ENCODE measurements at places on chromosomes 2 and 18.

- H3K27me3 ChIP-seq = no peaks in the 10 kb centered on the region
- no peak overlapping the region for H3K4me3 ChIP-seq
Observed at GRCh38 chr2:37355735-37356134, 11.3 kb downstream of the QPCT start.

GRCh38 chr18:78082816-78083215 lies 833.2 kb downstream of the GALR1 start:
- no peaks in the 10 kb centered on the region for H3K27me3 ChIP-seq
- no peaks in the 10 kb centered on the region for H3K4me1 ChIP-seq
- H3K27ac ChIP-seq = no peak overlapping the region
- H3K4me3 ChIP-seq = no peak overlapping the region
- DNase-seq = no peak

DNA sequence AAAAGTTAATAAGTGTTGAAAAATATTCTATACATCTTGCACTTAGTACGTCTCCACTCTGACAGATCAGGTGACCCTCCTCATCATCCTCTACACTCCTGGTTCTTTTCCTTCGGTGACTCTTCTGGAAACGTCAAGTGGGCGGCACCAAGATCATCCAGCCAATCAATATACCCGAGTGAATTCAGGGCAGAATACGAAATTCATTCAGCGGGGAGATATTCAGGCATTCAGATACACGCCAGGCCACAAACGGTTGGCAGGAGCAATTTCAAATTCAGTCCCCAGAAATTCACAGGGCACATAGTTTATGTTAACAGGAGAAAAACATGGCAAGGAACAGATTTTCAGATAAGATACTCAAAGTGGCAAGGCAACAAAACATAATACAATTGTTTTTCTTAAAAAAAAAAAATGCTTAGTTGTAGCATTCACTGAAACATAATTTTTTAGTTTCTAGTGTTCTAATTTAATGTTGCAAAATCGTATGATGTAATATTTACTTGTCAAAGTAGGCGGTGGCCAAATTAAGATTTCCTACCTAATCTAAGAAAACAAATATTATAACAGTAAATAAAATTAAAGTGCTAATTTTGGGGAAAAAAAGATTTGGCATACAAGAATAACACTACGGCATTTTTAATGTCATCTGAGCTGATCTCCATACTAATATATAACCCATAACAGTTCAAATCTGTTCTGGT lies 4.2 kb downstream of the CLK1 start:
- DNase-seq = peak; percentile 20
- peaks cover 35% of the 10 kb centered on the region for H3K36me3 ChIP-seq
- H3K27ac ChIP-seq = peak overlapping the region; percentile 4
- H3K4me3 ChIP-seq = no peak overlapping the region
- no peaks in the 10 kb centered on the region for H3K27me3 ChIP-seq
- no peaks in the 10 kb centered on the region for H3K4me1 ChIP-seq

- no peaks in the 10 kb centered on the region for H3K4me1 ChIP-seq
- H3K27ac ChIP-seq = no peak overlapping the region
- no peak for DNase-seq
- H3K4me3 ChIP-seq = no peak overlapping the region
- H3K36me3 ChIP-seq = no peaks in the 10 kb centered on the region
Observed at GRCh38 chr2:231308631-231309428, 86.7 kb upstream of the B3GNT7 start.

- H3K4me1 ChIP-seq = peaks cover 20% of the 10 kb centered on the region
- peak overlapping the region; percentile 83 for H3K27ac ChIP-seq
- H3K36me3 ChIP-seq = no peaks in the 10 kb centered on the region
- H3K27me3 ChIP-seq = no peaks in the 10 kb centered on the region
- peak; percentile 91 for DNase-seq
Observed at GRCh38 chr2:65366595-65367125, 65.7 kb downstream of the SPRED2 start.

- peak; percentile 13 for DNase-seq
- H3K27ac ChIP-seq = no peak overlapping the region
- no peak overlapping the region for H3K4me3 ChIP-seq
Observed at GRCh38 chr2:198448789-198449188, 644.4 kb downstream of the PLCL1 start.

GRCh38 chr18:44683556-44683955 lies 2.9 kb downstream of the SETBP1 start:
- H3K36me3 ChIP-seq = no peaks in the 10 kb centered on the region
- no peaks in the 10 kb centered on the region for H3K27me3 ChIP-seq
- no peak overlapping the region for H3K27ac ChIP-seq
- DNase-seq = no peak
- H3K4me1 ChIP-seq = peaks cover 5% of the 10 kb centered on the region
- no peak overlapping the region for H3K4me3 ChIP-seq

- no peaks in the 10 kb centered on the region for H3K36me3 ChIP-seq
- no peak overlapping the region for H3K4me3 ChIP-seq
- H3K4me1 ChIP-seq = peaks cover 9% of the 10 kb centered on the region
- DNase-seq = no peak
- no peak overlapping the region for H3K27ac ChIP-seq
- H3K27me3 ChIP-seq = no peaks in the 10 kb centered on the region
Observed at GRCh38 chr2:9800975-9801726, 42.1 kb upstream of the TAF1B start.

DNA sequence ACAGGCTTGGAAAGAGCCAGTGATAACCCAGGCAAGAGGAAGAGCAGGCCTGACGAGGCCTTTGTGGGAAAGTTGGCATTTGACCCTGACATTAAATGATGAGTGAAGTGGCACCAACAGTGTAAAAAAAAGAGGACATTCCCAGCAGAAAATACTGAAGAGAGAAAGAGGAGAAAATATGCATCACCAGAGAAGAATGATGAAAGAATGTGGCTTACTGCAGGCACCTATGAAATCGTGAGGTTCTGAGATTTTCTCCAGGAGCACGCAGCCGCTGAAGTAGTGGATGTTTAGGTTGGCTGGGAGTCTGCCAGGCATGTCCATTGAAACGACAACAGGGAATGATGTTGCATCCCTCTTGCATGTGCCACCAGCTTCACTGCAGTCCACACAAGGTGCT lies 13.8 kb downstream of the EHD3 start:
- no peaks in the 10 kb centered on the region for H3K27me3 ChIP-seq
- H3K36me3 ChIP-seq = no peaks in the 10 kb centered on the region
- no peak for DNase-seq
- no peak overlapping the region for H3K27ac ChIP-seq
- no peak overlapping the region for H3K4me3 ChIP-seq

- H3K36me3 ChIP-seq = peaks cover 54% of the 10 kb centered on the region
- H3K4me1 ChIP-seq = no peaks in the 10 kb centered on the region
- DNase-seq = no peak
- no peak overlapping the region for H3K4me3 ChIP-seq
Observed at GRCh38 chr2:42787424-42787787, 5.0 kb downstream of the HAAO start.

DNA sequence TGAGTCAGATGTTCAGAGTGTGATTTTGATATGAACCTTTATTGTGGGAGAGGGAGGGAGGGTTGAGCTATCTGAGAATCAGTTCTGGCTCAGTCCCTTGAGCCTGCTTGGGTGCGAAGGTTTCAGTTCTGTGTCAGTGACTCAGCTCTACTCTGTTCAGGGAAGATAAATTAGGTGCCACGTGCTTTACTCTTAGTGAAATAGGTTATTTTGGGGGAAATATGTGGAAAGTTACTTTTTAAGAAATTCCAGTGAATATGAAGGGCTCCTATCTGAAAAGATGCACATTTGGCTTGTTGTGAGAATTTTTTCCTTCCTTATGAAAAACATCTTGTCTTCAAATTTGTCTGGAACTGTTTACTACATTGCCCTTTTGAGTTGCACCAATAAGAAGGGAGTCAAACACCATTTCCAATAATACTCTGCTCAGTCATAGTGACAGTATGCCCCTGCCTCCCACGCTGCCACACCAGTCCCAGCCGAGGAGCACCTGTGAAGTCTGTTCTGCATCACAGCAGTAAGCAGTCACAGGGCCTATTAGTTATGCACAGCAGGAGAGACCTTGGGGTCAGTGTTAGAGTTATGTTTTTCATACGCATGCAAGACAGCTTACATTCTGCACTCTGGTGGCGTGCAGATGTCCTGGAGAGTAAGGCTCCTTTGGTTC lies 32.8 kb upstream of the DNAH7 start:
- H3K27me3 ChIP-seq = no peaks in the 10 kb centered on the region
- H3K36me3 ChIP-seq = no peaks in the 10 kb centered on the region
- no peak overlapping the region for H3K4me3 ChIP-seq
- no peak overlapping the region for H3K27ac ChIP-seq

GRCh38 chr2:224984637-224985036 lies 57.6 kb downstream of the DOCK10 start:
- no peaks in the 10 kb centered on the region for H3K36me3 ChIP-seq
- peaks cover 3% of the 10 kb centered on the region for H3K4me1 ChIP-seq
- H3K4me3 ChIP-seq = no peak overlapping the region
- no peak for DNase-seq

- peaks cover 9% of the 10 kb centered on the region for H3K4me1 ChIP-seq
- peak overlapping the region; percentile 58 for H3K27ac ChIP-seq
- peak; percentile 75 for DNase-seq
- H3K27me3 ChIP-seq = no peaks in the 10 kb centered on the region
Observed at GRCh38 chr2:233402789-233403188, 48.5 kb downstream of the DGKD start.

DNA sequence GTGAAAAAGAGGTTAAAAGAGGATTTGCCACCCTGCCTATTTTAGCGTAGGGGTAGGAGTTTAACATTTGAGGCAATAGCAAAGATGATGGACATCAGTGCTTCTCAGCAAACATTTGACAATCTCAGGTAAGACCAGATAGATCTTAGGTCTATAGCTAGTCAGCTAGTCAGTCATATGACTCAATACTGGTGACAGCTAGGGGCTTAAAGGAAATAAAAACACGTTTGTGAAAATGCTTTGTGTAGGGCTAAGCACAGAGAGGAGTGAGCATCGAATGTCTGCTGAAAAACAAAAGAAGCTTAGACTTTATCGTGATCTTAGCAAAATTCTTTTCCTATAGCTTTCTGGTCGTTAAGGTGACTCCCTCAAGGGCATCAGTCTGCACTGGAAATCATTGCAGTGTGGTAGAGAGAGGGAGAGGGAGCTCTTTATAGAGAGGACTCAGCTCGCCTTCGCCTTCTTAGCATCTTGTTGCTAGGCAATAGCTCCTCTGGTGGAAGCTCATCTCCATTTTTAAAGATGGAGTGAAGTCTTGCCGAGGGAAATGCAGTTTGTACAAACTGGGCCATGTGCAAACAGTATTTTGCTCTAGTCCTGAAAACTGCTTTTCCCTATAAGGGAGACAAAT lies 62.8 kb upstream of the SLC38A11 start:
- no peak overlapping the region for H3K4me3 ChIP-seq
- H3K27me3 ChIP-seq = no peaks in the 10 kb centered on the region
- H3K27ac ChIP-seq = no peak overlapping the region
- DNase-seq = no peak
- H3K36me3 ChIP-seq = no peaks in the 10 kb centered on the region
- no peaks in the 10 kb centered on the region for H3K4me1 ChIP-seq

DNA sequence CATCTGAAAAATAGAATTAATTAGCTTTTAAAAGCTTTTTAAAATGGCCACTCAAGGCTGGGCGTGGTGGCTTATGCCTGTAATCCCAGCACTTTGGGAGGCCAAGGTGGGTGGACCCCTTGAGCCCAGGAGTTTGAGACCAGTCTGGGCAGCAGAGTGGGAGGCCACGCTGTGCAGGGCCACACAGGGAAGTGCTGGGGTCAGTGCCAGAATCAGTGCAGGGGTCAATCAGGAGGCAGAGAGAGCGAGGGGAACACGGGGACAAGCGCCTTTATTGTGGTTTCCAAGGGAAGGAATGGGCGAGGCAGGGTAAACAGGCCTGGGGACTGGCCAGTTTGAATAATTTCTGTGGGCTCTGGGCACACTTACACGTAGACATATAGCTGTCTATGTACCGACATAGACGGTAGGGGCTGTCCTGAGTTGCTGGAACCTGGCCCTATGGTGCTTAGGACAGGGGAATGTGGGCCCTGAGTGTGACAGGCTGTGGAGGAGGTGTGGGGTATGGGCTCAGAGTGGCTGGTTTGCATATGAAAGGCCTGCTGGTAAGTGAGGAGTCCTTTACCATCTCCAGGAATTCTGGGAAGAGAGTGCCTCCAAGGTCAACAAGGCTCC lies 42.9 kb downstream of the DYSF start:
- no peak for DNase-seq
- H3K27me3 ChIP-seq = no peaks in the 10 kb centered on the region
- no peaks in the 10 kb centered on the region for H3K4me1 ChIP-seq
- no peak overlapping the region for H3K27ac ChIP-seq

- H3K27me3 ChIP-seq = peaks cover 2% of the 10 kb centered on the region
- H3K36me3 ChIP-seq = no peaks in the 10 kb centered on the region
- no peak overlapping the region for H3K4me3 ChIP-seq
- no peak for DNase-seq
- H3K27ac ChIP-seq = no peak overlapping the region
- H3K4me1 ChIP-seq = peaks cover 2% of the 10 kb centered on the region
Observed at GRCh38 chr18:58453913-58454317, 175.0 kb downstream of the ALPK2 start.

- DNase-seq = no peak
- H3K27me3 ChIP-seq = no peaks in the 10 kb centered on the region
- H3K4me3 ChIP-seq = no peak overlapping the region
Observed at GRCh38 chr2:108535357-108535631, 1.0 kb downstream of the LIMS1 start.

GRCh38 chr2:30979822-30980245 lies 158.4 kb downstream of the GALNT14 start:
- no peaks in the 10 kb centered on the region for H3K36me3 ChIP-seq
- no peak overlapping the region for H3K27ac ChIP-seq
- no peak for DNase-seq
- no peaks in the 10 kb centered on the region for H3K27me3 ChIP-seq
- no peak overlapping the region for H3K4me3 ChIP-seq

DNA sequence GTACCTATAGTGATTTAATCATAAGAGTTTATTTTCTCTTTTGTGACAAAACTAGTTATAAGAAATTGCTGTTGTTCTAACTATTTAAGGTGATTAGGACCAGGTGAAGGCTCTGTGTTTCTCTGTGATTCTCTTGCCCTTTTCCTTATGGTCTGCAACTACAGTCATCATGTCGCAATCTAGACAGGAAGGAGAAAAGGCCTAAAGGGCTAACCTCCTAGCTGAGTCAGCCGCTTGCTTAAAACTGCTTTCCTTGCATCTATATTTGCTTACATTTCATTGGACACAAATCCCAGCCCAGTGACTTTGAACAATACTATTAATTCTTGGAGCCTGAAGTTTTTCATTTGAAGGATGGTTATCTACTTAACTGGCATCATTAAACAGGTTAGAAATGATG lies 93.1 kb downstream of the PIK3C3 start:
- no peak overlapping the region for H3K4me3 ChIP-seq
- peak; percentile 6 for DNase-seq
- no peaks in the 10 kb centered on the region for H3K27me3 ChIP-seq
- H3K36me3 ChIP-seq = peaks cover 6% of the 10 kb centered on the region
- H3K4me1 ChIP-seq = peaks cover 14% of the 10 kb centered on the region

Measured in small intestine (tissue), 16 donors.